ENCODE measurements at places on chromosomes 11 and 22.

GRCh38 chr22:41862530-41863266 lies 29.8 kb downstream of the SREBF2 start:
- DNase-seq: no peak

- DNase-seq: no peak
These were observed 28.6 kb downstream of the LIF start for GRCh38 chr22:30217698-30218560.

DNA sequence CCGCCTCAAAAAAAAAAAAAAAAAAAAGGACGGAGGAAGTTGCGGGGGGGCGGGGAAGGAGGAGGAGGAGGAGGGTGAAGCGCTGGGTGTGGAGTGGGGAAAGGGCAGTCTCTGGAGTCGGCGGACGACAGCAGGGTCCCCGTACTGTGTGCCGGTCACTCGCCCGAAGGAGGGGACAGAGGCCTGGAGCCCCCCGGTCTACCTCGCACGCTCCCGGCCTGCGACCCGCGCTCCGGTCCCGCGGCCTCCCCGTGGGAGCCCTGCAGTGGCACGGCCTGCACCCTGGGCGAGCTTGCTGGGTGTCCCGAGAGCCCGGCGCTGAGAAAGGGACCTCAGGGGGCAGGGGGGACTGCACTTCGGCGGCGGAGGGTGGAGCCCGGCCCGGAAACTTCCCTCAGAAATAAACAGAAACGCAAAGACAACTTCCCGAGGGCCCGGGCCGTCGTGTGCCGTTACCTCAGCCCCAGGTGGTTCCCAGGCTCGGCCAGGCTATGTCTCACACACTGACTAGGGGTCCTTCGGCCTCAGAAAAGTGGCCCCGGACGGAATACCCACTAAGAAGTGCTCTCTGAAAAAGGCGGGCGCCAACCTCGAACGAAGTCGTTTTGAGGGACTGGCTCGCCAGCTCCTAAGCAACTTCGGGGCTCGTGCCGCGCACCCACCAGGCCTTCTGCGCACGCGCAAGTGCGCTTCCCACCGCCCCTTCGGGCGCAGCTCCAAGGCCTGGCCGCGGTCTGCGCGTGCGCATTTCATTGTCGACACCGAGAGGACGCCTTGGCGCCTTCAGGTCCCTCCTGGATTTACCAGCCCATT lies at the start of gene MAJIN:
MAJIN (minus strand) TSS at position 688 of the 813 bp plus-strand sequence. CDS start 12,703 bp downstream, outside the sequence.
- no peak for DNase-seq

GRCh38 chr22:26901198-26901816 lies 243.9 kb downstream of the MIAT start:
- no peak for DNase-seq

DNA sequence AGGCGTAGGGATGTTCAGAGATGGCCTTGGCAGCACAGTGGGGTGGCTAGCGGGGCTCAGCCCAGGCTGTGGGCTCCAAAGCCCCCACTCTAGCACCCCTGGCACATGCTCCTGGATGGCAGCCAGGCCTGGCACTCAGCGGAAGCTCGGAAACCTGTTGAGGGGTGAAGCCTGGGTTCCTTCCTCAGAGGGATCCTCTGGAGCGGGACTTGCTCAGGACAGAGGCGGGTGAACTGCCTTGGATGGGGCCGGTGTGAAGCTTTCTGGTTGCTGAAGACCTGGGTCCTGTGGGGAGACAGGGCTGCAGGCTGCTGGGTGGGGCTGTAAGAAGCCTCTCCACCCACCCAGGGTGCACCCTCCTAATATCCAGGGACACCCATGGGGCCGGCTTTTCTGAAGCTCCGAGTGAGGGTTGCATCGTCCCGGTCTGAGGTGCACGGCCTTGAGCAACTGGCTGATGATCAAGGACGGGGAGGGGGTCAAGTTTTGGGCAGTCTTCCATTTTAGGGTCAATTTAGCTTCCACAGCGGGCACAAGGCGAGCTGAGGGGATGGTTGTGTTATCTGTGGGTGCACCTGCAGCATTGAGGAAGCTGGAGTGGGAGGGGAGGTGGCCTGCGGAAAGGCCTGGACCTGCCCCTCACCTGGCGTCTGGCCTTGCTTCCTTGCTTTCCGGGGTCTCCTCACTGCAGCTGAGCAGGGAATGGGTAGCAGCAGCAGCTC lies 5.2 kb downstream of the MRGPRE start:
- no peak for DNase-seq
